Heart left ventricle (tissue), 16 donors: ENCODE measurements at places on chromosomes 7 and 10.

- no peak for DNase-seq
Measured at GRCh38 chr10:15316145-15316544, 54.9 kb downstream of the FAM171A1 start.

GRCh38 chr7:105808703-105809590 lies 67.5 kb downstream of the ATXN7L1 start:
- DNase-seq, result no peak

DNA sequence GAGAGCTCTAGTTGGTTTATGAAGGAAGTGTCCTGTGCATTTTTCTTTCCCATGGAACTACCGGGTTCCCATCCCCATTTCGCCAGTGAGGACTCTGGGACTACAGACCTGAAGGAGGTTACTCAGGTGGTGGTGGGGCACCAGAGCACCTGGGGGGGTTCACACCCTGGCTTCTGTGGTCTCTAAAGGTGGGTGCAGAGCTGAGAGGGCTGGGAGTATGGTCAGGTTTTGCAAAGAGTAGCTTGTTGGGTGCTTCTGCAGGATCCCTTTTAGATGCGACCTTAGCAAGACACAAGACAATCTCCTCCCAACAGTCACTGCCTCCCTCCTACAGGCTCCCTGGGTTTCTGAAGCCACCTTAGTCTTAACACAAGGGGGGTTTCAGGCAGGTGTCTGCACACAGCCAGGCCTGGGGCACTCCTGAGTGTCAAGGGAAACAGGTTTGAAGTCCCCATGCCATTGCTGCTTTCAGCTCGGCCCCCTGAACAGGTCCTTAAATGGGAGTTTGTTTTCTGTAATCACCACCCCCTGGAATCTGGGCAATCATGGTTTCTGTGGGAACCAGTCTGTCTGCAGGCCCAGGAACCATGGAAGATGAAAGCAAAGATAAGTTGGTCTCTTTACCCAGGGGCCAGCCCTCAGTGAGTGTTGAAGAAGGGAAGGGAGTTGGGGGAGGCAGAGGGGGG lies 9.9 kb upstream of the CXCL12 start:
- no peak for DNase-seq

- DNase-seq, result no peak
Measured at GRCh38 chr10:14244147-14244546, 86.6 kb downstream of the FRMD4A start.

- peak; percentile 51 for DNase-seq
Measured at GRCh38 chr10:132386419-132386831, 10.6 kb upstream of the PWWP2B start.

GRCh38 chr10:34444223-34445183 lies 370.6 kb downstream of the PARD3 start:
- DNase-seq, result no peak

DNA sequence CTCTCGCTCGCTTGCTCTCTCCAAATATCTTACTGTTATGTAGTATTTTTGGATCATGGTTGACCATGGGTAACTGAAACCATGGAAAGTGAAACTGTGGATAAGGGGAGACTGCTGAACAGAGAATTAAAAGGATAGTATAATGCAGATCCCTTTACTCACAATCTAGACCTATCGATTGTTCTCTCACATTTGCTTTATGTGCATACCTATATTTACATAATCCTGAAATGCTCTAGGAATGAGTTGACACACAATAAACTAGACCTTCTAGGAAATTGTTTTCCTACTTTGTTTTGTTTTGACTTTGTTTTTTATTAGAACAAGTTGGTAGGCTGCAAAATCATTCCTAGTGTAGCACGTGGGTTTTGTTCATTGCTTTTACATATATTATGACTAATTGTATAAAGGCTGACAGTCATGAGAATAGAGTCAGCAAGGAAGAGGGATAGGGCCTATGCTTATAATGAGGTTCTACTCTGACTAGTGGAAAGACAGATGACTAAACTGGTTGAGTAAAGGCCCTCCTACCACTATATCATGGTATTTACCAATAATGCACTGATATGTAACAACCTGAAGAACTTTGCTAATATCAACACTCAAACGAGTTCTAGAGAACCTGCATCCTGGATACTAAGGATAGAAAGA lies 175.3 kb upstream of the TARP start:
- DNase-seq, result no peak

DNA sequence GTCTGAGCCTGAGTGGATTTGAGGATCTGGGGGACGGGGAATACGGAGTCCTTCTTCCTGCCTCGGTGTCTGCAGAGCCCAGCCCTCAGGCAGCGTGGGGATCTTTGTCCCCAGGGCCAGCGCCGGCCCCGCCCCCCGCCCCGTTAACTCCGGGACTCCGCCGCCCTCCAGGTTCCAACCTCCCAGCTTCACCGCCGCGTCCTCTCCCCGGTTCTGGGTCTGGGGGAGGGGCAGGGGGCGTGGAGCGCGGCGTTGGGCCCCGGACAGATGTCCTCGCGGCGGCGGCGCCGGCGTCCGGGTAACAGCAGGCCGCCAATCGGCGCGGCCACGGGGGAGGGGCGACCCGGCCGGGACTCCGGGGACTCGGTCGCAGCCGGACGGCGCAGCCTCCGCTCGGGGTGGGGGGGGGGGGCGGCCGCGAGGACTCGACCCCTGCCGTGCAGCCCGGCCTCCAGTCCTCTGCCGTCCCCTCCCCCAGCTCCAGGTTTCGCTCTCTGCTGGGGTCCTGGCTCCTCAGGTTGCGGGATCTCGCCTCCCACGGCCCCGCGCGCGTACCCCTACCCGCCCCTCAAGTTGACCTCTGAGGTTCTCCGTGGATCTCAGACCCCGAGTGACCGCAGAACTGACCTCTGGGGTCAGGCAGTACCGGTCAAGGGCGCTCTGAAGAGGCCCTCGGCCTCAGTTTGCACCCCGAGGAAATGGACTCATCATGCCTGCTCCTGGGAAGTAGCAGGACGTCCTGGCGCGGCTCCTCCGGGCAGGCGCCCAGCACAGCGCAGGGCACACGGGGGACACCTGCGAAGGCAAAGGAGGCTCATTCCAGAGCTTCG lies 2.3 kb upstream of the ELFN1 start:
- peak; percentile 68 for DNase-seq

DNA sequence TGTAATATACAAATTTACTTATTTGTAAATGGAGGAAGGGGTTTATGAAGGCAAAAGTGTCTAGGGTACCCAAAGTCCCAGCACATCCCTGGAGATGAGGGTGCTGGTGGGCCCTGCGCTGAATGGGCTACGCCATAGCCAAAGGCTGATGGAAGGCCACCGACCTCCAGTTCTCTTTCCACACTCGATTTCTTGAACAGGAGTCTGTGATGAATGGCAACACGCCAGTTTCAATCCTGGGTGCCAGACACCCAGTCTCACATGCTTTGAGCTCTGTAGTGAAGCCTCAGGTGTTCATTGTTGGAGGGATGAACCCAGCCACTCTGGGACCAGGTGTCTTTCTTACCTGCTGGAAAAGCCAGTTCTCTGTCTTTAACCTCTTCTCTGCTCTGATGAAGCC lies 752 bp downstream of the LRMDA start:
- no peak for DNase-seq

DNA sequence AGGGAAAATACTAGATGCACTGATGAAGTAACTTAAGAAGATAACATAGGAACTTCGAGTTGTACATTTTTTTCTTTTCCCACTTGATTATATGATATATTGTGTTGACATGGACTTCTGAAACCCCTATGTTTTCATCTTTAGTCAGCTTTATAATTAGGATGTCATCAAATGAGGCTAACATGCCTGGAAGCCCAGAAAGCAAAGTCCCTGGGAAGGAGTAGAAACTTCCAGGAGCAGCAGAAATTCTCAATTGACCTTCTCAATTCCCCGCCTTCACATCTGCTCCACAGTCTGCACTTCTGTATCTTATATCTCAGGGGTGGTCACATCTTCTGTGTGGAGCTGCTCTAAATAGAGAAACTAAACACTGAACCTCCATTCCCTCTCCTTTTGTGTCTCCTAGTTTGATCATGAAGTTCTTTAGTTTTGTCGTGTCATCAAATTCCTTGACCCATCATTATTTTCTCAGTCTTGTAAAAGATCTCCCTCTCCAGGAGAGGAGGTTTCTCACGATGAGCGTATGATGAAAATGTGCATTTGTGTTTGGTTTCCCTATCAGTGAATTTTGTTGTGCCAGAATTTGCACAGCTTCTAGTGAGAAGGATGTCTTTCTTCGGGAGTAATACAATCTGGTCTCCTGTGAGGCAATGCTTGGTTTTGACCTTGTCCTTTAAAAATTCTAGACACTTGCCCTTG lies 303.3 kb downstream of the SUGCT start:
- no peak for DNase-seq

GRCh38 chr7:12942609-12943008 lies 255.2 kb downstream of the ARL4A start:
- no peak for DNase-seq

- peak; percentile 80 for DNase-seq
Measured at GRCh38 chr10:122703483-122704448, 4.1 kb upstream of the C10orf120 start.

- no peak for DNase-seq
Measured at GRCh38 chr7:158111049-158111751, 476.4 kb downstream of the PTPRN2 start.

- DNase-seq, result peak; percentile 76
Measured at GRCh38 chr7:101815826-101816594, 1.4 kb upstream of the CUX1 start.

GRCh38 chr7:22433710-22434460 lies 66.1 kb downstream of the STEAP1B start:
- peak; percentile 40 for DNase-seq

- no peak for DNase-seq
Measured at GRCh38 chr7:127892488-127893314, 138.5 kb downstream of the LRRC4 start.

DNA sequence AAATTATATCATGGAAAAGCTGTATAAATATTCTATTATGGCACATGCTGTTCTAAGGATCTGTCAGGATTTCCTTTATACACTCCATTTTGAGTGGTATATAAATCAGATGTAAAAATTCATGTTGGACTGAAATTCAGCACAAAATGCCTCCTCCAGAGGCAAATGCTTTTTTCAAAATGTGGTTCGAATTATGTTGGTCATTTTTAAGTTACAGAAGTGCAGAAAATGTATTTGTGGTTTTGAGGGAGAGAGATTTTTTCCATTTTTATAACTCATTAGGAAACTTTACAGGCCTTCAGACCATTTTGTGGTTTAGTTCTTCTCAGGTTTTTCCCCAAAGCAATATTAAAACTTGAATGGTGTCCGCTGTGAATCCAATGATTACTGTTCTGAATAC lies 2.9 kb downstream of the PPP1R3A start:
- no peak for DNase-seq

- no peak for DNase-seq
Measured at GRCh38 chr7:132162556-132163144, 413.6 kb downstream of the PLXNA4 start.

GRCh38 chr7:77866786-77867536 lies 68.4 kb downstream of the PHTF2 start:
- no peak for DNase-seq

- no peak for DNase-seq
Measured at GRCh38 chr7:47373871-47374451, 207.9 kb downstream of the TNS3 start.

DNA sequence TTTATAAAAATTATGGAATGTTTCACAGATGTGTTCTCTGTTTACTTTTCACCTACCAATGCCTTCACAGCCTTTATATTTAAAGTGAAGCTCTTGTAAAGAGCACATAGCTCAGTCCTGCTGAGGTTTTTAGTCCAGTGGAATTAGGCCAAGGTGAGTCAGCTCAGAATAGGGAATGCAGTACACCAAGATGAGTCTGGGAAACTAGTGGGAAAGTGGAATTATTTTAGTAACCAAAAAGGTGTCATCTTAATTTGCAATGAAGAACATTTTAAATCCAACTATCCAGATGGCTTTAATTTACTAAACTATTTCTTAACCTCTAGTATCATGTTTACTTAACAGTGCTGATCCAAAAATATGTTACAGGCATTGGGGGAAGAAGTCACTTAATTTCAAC lies 236.3 kb upstream of the CTBP2 start:
- no peak for DNase-seq

DNA sequence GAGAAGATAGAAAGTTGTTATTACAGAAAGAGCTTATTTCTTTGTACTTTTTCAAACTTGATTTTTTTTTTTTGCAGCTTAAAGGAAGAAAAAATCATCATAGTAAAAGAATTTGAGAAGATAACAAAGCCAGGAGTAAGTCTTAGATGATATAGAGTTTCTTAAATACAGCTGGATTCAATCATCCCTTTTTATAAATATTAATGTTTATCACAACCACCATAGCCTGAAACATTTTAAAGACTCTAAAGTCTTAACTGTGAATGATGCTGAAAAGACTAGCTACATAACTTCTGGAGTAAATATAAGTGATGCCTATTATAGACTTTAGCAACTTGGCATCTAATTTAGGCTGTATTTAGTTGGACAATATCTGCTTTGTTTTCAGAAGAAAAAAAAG lies 54.8 kb upstream of the FGL2 start:
- no peak for DNase-seq

DNA sequence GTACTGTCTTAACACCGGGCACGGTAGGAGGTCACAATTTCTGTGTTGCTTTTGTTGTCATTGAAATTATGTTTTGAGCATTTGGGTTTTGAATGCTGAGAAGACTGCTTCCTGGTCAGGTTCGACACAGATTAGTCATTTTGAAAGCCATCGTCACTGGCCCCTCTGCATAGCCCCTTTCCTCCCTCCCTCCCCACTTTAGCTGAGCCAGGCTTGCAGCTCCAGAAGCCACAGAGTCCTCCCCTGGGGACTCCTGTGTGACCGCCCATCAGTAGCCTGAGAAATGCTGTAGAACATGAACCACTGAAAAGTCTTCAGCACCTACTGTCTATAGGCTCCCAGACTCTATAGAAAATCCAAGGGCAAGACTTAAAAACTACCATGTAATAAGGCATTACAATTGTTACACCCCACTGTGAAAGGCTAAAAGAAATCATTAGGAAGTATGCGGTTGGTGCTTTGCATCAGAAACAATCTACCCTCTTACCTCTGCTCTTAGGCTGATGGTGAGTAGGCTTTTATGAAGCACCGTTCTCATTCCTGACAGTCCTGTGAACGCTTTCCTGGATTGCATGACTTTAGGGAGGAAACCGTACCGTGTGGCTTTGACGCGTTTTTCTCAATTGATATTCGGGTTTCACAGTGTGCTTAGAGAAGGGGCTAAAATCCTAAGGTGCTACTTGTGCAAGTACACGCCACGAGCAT lies 24.8 kb downstream of the JCAD start:
- DNase-seq, result no peak

DNA sequence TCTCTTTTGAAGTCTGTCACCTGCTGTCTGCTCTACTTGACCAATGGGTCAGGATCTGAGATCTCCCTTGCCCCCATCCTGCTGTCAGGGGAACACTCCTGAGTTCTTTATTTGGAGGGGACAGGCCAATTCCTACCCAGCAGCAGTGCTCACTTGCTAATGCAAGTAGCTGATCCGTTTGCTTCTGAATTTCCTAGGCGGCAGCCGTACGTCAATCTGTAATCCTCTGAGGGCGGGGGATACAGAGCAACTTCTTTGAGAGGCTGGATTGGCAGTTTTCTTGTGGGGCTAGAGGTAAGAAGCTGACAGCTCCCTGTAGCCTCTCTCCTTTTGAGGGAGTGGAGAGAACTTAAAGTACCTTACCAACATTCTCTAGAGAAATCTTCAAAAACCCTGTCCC lies 36.6 kb downstream of the TYW1 start:
- no peak for DNase-seq

- no peak for DNase-seq
Measured at GRCh38 chr7:12584930-12585329, 14.4 kb downstream of the SCIN start.

GRCh38 chr7:83055197-83055596 lies 107.5 kb downstream of the PCLO start:
- DNase-seq, result no peak
